Stimulated activated CD4-positive, alpha-beta T cell treated with anti-CD3 and anti-CD28 coated beads, TNF-alpha, amount 100 ng/mL, for 24 hours (primary cell): ENCODE measurements at places on chromosomes 12 and 14.

DNA sequence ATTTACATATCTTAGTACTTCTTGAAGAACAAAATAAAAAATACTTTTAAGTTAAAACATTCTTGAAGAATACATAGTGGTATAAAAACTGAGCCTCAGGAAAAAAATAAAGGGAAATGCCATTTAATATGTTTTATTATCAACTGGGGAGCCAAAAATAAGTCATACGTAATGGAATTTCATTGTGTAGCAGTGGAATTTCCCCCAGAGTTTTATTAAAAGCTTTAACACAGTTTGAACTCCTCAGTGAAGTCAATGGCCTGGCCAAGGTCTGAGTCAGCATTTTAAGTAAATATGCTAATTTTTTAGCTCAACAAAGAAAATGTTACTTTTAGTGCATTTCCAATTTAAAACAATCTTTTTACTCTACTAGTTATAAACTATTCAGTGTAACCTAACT lies 350.1 kb upstream of the ATP2B1 start:
- no peak for DNase-seq

GRCh38 chr12:116037941-116038837 lies 239.3 kb downstream of the MED13L start:
- no peak for DNase-seq

- DNase-seq: no peak
These were observed 103.9 kb upstream of the DIO3 start for GRCh38 chr14:101457301-101457935.

DNA sequence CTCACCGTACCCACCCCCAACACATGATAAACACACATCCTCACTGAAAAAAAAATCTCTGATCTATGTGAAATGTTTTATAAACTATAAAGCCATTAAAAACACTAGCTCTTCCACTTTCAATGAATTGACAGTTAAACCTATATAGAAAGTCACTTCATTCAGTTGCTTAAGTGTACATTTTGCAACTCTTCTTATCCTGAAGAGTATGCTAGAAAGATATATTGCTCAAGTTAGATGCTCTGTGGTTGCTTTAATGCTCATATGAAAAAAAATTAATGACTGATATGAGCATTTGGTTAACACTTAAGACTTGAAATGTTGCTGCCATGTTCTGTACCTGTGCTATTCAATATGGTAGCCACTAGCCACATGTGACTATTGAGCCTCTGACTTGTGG lies 21.0 kb upstream of the MIA2 start:
- DNase-seq: no peak

DNA sequence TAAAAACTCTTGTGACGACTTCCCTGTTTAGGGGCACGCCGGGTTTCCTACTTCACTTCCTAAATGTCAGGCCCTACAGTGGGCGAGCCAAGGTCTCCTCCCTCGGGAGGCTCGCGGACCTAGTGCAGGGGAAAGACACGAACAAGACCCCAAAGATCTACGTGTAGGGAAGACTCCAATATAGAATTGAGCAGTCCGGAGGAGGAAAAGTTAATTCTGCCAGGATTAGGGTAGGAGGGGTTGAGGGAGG lies 564 bp downstream of the ATXN3 start:
- no peak for DNase-seq

DNA sequence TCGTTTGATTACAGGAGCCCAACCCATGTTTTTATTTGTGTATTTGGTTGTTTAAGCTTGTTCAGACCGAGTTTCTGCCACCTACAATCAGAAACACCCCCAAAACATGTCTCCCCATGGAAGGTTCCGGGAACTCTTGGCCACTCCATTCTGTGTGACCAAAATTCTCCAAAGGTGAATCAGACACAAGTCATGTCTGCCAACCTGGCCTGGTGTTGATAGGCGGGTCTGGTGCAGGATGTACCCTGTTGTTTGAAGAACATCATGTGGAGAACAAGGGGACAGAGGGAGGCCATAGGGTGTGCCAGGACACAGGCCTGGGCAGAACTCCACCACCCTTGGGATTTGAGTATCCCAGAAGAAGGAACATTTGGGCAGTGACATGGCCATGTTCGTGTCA lies 147.1 kb upstream of the MYL2 start:
- DNase-seq: no peak

GRCh38 chr14:49545716-49546115 lies 40.5 kb downstream of the RPS29 start:
- DNase-seq: no peak

- no peak for DNase-seq
These were observed 52.4 kb upstream of the EIF5 start for GRCh38 chr14:103281496-103282231.

DNA sequence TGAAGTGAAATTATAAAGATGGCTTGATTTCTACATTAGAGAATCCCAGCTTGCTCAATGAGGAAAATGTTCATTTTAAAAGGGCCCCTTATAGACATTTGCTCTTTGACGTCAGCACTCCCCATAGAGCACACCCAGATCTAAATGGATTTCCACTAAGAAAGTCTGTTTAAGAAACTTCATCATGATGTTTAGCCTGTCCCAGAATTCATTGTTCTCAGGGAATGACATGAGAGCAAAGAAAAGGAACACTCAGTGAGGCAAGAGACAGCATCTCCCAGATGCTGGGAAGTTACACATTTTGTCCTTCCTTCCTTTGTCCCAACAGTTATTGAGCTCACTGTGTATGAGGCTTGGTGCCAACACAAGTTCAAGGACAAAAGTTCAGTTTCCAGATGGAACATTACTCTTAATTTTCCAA lies 4.9 kb downstream of the PHLDA1 start:
- no peak for DNase-seq

DNA sequence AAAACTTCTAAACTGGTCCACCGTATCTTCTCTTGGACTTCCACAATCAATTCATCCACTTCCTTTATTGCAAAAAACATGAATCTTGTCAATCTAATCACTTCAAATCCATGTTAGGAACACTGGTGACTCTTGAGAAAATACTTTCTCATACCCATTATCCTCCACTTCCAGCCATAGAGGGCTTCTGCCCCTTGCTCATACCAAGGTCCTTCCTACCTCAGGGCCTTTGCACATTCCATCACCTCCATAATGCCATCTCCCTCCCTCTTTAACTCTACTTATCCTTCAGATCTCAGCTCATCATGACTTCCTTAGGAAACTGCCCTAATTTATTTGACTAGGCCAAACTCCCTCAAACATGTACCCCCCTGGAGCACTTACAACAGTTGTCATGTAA lies 16.6 kb downstream of the STXBP6 start:
- DNase-seq: no peak

DNA sequence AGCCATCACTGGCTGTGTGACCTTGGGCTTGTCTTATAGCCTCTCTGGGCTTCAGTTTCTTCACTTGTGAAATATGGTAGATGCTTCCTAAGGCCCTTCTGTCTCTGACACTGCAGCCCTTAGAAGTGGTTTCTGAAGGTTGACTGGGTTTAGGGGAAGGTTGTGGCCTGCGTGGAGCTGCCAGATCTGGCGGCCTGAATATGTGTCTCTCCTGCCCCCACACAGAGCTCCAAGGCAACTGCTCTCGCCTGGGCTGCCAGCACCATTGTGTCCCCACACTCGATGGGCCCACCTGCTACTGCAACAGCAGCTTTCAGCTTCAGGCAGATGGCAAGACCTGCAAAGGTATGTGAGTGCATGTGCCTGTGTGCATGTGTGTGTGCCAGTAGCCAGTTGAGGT lies 4.0 kb downstream of the LRP1-AS start:
- DNase-seq: no peak

GRCh38 chr14:89509891-89510290 lies 92.9 kb upstream of the FOXN3 start:
- DNase-seq: no peak

DNA sequence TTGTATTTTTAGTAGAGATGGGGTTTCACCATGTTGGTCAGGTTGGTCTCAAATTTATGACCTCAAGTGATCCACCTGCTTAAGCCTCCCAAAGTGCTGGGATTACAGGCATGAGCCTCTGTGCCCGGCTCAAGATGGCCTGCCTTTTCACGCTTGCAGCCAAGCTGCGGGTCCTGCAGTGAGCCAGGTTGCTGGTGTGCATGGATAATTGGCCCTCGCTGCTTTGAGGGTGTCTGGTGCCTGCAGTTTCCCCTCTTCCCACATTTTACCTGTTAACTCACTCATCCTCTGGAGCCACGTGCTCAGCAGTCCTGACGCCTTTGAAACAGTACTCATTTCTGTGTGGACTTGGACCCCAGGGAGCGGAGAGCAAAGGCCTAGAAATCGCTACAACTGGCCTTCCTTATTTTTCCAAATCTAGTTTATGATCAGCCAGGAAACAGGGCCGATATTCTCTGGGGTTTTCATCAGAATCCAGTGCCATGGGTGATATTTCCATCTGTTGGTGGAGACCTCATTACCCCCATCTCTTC lies 42.2 kb downstream of the TPCN1 start:
- DNase-seq: no peak

- DNase-seq: no peak
These were observed 411.1 kb downstream of the CCER1 start for GRCh38 chr12:90543841-90544240.

DNA sequence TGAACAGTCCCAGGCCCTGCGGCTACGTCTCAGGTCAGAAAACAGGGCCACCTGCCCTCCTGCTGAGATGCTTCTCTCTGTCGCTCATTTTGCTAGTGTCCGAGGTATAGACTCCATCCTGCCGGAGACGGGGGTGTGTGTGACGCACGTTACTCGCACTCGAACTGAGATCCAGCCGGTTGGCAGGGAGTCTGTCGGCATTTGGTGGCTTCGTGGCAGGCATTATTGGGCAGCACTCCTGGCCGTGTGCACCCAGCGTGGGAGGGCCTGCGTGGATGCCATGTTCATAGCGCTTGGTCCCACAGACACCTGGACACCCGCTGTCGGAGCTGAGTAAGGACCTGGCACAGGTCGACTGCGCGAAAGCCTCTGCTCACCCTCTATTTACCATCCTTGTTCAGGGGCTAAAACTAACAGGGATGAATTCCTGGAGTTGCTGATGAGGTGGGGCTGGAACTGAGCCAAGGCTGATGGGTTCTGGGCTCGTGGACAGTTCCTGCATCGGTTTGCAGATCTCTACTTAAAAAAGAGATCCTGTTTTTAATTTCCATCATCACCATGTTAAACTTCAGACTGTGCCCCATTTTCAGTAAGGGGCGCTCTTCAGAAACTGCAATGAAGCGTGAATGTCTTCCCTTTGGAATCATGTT lies 28.6 kb downstream of the AACS start:
- no peak for DNase-seq

- DNase-seq: no peak
These were observed 105.1 kb downstream of the SINHCAF start for GRCh38 chr12:31220633-31221550.

GRCh38 chr12:119296535-119296934 lies 38.0 kb upstream of the CCDC60 start:
- no peak for DNase-seq

- no peak for DNase-seq
These were observed 126.5 kb downstream of the NELL2 start for GRCh38 chr12:44749566-44749965.

GRCh38 chr12:9163392-9163791 lies 44.8 kb downstream of the PZP start:
- DNase-seq: no peak

DNA sequence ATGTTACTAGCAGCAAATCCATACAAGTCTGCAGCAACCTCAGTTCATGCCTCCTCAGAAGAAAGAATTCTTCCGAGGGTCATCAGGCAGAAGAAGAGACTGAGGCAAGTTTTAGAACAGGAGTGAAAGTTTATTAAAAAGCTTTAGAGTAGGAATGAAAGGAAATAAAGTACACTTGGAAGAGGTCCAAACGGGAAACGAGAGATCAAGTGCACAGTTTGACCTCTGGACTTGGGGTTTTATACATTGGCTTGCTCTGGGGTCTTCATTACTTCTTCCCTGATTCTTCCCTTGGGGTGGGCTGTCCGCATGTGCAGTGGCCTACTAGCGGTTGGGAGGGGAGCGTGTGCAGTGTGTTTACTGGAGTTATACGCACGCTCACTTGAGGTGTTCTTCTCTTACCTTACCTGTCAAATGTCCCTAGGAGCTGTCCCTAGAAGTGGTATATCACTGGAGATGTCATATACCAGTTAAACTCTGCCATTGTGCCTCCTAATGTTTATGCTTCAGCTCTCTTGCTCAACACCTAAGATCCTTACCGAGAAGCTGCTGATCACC lies 372.8 kb upstream of the KITLG start:
- DNase-seq: no peak

DNA sequence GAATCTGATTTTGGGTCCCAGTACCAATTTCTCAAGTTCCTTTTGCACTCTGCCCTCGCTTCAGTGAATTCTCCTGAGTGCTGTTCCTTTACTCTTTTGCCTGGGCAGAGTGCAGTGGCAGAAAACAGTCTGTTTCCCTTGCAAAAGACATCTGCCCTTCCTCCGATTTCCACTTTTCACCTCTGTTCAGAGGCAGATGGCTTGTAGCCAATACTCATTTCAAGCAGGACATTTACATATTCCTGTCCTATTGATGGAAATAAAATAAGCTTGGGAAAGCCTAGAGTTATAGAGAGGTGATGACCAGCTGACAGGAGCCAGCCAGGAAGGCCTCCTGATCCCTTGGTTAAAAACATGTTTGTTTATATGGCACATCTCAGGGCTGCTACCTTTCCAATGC lies 111.0 kb downstream of the SLC8A3 start:
- DNase-seq: no peak

DNA sequence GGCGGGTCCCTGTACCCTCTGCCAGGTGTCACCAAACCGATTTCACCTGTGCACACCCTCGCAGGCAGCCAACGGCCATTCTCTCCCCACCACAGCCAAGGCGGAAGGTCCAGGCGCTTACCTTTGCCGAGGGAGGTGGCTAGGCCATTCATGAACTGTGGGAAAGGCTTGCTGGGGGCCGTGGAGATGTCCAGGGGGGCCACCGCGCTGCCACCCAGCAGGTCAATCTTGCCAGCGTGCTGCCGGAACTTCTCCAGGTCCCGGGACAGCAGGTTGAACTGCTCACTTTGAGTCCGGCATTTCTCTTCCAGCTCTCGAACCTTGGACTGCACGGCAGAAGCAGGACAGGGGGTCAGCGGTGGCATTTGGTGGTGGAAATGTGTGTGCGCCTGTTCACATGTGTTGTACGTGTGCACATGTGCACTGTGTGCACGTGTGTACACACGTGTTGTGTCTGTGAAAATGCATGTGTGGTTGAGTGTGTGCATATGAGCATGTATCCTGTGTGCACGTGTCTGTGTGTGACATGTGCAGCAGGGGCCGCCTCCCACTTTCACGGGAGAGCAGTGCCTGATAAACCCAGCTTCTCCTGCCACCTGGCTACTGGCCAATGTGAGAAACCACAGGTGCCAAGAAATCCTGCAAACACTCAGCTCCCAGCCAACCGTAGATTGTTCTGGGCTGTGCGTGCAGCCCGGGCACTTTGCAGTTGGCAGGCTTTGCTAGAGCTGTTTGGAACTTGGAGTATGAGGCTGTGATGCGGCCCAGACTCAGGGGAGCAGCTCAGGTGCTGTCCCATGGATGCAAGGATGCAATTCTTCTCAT lies 118.9 kb downstream of the PIWIL1 start:
- DNase-seq: no peak

DNA sequence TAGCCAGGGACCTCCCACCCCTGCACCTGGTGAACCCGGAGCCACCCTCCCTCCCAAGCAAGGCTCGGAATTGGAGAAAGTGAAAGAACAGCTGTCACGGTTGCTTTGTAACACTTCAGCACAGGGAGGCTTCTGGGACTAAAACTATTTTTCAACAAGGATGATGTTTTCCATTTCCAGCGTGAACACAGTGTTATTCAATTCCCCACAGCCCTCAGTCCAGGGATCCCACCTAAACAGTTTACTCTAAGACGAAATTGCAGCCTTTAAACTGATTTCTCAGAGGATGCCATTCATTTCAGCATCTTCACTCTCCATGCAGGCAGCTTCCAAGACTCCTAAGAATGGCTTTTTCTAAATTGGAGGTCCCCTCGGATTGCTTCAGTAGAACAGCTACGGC lies 229.2 kb downstream of the SLC15A4 start:
- DNase-seq: no peak

- no peak for DNase-seq
These were observed 275.2 kb downstream of the FBXL14 start for GRCh38 chr12:1319212-1319611.
